ENCODE measurements at places on chromosomes 3 and 15.

DNA sequence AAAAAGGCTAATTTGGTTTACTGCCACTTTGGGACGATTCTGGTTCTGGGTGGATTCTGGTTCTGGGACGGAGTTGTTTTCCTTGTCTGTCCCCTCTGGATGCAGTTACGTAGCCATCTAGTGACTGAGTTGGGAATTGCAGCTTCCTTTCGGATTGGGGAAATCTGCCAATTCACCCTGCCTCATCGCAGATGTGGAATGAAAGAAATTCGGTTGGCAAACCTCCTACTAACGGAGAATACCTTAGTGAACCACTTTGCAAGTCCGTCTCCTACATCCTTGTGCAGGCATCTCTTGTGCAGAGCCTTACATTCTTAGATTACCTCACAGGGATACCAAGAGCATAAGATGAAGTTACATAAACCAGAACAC is 31.5 kb upstream of the AP4E1 start:
- DNase-seq, result peak; percentile 34

DNA sequence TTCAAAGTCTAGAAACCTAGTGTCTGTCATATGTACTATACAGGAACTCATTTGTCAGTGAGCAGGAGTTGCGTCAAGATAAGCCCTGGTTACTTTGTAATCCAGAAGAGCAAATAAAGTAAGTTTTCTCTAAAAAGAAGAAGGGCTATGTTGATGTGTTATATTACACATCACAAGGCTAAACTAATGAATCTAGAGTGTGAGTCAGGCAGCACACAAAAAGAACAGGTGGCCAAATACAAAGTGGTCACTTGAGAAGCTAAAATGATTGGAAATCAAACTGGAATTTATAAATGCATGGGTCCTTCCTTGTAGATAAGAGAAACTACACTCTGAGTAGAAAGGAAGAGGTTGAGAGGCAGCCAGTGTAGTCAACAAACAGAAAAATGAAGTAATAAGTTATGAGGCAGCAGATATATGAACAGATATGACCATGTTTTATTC is 771.6 kb downstream of the DIPK2A start:
- no peak for DNase-seq

- DNase-seq, result no peak
Measured at GRCh38 chr15:93495799-93496637, 407.0 kb upstream of the RGMA start.

DNA sequence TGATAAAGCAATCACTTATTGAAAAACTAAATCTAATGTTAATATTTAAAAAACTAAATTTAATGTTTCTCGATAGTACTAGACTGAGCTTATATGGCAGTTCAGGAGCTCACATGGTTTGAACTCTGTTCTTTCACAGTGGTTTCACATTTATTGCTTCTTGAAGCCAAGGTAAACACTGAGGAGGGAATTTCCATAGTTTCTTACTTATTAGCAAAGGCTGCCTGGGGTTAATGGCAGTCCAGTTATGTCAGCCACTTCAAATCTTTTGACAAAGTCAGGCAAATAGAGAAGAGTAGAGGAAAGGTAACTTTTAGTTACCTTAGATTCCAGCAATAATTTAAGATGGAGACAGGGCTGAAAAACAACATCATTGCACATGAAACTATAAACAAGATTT is 831.5 kb downstream of the ROBO2 start:
- no peak for DNase-seq

GRCh38 chr3:10917176-10917575 is 75.4 kb upstream of the SLC6A1 start:
- DNase-seq, result no peak

DNA sequence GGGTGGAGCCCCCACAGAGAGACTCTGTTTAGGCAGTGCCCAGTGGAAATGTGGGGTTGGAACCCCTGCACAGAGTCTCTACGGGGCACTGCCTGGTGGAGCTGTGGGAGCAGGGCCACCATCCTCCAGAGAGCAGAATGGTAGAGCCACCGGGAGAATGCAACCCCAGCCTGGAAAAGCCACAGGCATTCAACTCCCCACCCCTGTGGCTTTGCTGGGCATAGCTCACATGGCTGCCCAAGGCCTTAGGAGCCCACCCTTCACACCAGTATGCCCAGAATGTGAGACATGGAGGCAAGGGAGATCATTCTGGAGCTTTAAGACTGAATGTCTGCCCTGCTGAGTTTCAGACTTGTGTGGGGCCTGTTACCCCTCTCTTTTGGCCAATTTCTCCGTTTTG is 19.0 kb upstream of the CHCHD6 start:
- no peak for DNase-seq
